HuH-7 (cell line): ENCODE measurements at places on chromosomes 5 and 9.

GRCh38 chr5:175059687-175060211 lies 335.4 kb downstream of the MSX2 start:
- no peak for DNase-seq

- no peak for DNase-seq
These were observed 122.6 kb downstream of the SAXO1 start for GRCh38 chr9:18910435-18910834.

DNA sequence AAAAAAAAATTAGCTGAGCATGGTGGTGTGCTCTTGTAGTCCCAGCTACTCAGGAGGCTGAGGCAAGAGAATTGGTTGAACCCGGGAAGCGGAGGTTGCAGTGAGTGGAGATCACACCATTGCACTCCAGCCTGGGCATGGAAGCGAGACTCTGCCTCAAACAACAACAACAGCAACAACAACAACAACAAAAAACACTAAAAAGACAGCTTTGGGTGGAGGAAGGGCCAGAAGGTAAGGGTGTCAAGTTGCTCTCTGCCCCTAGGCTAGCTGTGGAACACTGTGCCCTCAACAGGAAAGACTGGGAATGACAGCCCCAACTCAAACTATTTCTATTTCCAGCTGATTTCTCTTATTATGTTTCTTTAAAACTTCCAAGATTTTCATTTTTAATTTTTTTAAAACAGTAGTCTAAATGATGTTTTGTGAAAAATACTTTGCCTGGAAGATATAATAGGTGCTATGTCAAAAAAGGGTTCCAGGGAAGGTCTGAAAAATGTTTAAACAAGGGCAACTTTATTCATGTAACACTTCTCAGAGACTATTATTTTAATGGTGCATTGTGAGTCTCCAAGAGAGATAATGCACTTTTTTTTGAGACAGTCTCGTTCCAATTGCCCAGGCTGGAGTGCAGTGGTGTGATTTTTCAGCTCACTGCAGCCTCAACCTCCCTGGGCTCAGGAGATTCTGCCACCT lies 29.9 kb downstream of the CLINT1 start:
- DNase-seq = peak; percentile 18

DNA sequence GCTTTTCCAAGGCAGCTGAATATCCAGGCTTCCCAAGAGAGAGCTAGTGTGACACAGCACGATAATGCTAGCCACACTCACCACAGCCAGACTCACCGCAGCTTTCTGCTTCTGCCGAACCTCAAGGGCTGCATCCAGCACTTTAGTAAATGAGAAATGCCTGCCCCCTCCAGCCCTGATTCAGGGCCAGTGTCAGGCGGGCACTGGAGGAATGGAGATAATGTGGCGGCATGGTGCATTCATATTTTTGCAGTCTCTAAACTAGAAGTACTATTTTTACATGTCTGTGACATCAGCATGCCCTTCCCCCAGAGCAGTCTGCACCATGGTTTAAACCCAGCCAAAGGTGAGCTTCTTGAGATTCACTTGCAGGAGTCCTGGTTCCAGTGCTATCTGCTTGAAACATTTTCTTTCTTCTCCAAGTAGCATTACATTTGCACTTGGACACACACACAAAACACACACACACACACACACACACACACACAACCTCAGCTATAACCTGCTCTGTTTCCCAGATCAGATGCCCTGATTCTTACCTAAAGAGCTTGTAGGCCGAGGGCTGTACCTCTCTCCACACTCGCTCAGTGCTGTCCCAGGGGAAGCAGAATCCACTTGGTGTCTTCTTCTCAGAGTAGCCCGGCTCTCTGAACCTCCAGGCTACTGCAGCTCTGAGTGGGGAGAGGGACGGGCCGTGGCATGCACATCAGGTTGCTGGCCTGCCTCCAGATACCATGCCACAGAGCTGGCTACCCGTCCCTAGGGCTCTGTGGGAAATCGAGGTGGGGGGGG lies at the start of gene FGF1:
TSS of gene FGF1 (minus strand) at position 673 of the 792 bp plus-strand sequence. CDS start 71,963 bp downstream, outside the sequence.
- no peak for DNase-seq

GRCh38 chr5:125401724-125402622 lies 655.5 kb upstream of the ZNF608 start:
- DNase-seq = no peak

DNA sequence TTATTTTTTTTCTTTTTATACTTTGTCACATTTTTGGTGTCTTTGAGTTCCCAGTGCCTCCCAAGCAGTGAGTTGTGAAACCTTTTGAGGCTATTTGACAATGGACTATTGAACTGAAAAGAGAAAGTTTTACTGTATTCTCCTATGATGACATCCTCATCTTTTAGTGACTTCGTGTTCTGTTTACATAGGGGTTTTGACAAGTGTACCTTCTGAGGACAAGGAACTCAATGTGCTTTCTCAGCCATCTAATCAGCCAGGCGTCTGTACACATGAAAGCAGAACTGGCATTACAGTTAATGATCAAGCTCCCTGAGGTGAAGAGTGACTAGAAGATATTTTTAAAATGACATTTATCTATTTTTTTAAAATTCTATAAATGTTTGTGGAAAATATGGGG lies 175.5 kb downstream of the ANXA1 start:
- DNase-seq = no peak

- DNase-seq = no peak
These were observed 10.1 kb upstream of the RNF183 start for GRCh38 chr9:113313261-113313660.

GRCh38 chr5:105952875-105953274 lies 1717.9 kb downstream of the EFNA5 start:
- DNase-seq = no peak

DNA sequence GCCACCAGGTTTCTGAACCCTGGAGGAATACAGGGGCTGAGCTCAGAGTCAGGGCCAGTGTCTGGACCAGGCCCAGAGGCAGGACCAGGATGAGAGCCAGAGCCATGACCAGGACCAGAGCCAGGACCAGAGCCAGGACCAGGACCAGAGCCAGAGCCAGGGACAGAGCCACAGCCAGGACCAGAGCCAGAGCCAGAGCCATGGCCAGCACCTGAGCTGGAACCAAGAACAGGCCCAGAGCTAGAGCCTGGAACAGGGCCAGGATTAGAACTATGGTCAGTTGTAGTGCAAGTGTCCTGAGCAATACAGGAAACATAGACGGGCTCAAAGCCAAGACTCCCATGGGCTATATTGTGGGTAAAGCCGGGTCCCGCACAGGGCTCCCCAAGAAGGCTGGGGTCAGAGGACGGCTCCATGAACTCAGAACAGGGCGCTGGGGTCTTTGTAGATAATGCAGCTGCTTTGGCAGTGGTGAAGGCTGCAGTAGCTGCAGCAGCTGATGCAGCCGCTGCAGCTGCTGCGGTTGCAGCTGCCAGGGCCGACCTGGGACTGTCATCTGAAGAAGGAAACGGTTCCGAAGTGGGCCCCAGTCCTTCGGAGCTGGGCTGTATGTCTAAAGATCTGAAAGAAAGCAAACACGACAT lies 559 bp downstream of the SPAG8 start:
- DNase-seq = no peak

- no peak for DNase-seq
These were observed 2.5 kb downstream of the KDM3B start for GRCh38 chr5:138354926-138355378.

DNA sequence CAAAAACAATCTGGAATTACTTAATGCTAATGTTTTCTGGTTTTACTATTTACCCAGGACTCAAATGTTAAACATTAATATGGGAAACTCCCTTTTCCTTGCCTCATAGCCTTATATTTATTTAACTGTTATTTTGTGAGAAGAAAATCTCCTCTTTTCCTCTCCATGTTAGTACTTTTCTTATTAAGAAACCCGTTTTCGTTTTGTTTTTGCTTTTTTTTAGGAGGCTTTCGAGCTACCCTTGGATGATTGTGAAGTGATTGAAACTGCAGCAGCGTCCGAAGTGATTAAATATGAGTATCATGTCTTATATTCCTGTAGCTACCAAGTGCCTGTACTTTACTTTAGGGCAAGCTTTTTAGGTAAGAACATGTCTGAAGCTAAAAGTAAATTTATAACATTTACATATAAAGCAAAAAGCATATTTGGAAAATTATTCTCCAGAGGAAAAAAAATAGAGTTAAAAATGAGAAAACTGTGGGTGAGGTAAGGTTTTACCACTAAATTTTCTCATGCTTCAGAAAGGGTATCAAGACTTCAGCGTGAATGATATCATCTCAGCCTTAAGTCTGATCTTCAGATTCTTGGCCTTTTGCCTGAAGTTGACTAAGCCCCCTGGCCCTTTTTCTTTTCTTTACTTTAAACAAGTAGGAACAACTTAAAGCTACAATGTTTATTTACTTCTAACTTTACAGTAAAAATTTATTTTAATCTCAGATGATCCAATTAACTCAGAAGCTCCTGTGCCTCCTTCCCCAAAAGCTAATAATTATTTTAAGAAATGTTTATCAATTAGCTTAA lies 113.8 kb downstream of the RPS23 start:
- DNase-seq = no peak

DNA sequence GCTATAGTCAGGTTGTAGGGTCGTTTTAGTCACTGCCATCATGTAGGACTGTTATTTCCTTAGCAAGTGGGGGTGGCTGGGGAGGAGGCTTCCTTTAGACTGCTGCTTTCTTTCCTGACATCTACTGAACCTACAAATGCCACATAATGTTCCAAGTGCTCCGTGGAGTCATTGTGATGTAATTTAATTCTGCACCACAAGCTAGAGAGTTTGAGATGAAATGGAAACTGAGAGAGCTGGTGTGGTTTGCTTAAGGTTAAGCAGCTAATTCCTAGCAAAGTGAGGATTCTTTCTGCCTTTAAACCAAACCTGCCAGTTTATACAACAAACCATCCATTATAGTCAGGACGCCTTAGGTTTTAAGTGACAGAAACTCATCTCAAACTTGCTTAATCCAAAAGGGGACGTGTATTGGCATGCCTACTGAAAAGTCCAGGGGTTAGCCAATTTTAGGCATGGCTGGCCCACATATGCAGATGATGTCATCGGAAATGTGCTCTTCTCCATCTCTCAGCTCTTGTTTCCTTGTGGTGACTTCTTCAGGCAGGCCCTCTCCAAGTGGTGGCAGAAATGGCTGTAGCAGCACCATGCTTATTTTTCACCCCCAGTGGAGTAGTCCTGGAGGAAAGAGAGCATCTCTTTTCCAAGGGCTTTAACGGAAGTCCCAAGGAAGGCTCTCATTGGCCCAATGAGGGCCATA lies 30.5 kb downstream of the ZNF618 start:
- DNase-seq = no peak

DNA sequence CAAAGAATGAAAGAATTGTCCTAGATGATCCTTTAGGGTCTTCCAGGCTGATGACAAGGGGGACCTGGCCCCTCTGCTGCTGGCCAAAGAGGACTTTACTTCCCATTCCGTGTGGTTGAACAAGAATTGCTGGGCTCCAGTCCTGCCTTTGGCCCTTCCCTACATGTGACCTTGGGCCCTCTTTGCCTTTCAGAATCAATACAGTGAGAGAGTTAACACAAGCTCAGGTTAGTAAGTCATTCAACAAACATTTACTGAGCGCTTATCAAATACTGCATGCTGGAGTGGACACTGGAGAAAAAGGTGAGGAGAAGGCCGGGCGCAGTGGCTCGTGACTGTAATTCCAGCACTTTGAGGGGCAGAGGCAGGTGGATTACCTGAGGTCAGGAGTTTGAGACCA lies 113.1 kb downstream of the C9orf50 start:
- DNase-seq = no peak

DNA sequence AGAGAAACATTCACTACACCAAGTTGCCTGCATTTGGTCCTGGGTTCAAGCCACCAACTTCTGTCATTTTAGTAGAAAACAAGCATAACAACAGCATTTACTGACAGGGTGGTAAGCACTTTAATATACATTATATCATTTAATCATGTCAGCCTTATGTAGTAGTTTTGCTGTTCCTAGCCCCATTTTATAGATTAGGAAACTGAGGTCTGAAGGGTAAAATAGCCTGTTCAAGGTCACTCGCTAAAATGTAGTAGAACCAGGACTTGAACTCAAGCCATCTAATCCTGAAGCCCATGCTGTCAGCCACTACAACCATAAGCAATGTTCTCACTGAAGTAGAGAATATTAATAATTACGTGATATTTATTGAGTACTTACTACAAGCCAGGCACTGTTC lies 59.7 kb upstream of the TRIM32 start:
- DNase-seq = no peak

- DNase-seq = no peak
These were observed 60.8 kb downstream of the WDR41 start for GRCh38 chr5:77431286-77431685.

GRCh38 chr9:89008055-89008743 lies 16.9 kb downstream of the S1PR3 start:
- no peak for DNase-seq

- peak; percentile 6 for DNase-seq
These were observed 423.0 kb downstream of the DIRAS2 start for GRCh38 chr9:90219548-90220118.

DNA sequence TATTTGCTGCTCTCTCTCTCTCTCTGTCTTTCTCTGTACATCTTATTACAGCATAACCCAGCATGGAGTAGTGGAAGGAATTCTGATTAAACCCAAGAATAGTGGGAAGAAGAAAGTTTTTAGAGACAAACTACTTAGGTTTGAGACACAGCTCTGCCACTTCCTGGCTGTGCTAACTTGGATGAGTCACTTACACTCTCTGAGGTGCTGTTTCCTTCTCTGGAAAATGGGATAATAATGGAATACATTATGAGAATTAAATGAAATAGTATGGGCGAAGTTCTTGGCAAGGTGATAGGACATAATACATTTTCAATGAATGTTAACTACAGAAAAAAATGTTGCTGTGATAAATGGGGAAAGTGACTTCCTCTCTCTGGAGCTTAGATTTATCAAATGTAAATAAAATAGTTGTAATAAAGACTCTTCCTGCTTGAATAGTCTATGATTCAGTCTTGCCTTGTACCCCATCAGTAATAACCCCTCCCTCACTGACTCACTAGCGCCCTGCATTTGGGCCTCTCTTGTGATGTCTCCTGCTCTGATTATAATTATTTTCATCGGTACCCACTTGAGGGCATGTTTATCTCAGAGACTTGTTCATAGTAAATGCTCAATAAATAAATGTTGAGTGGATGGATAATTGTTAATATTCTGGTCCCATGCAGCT lies 27.6 kb downstream of the KIF4B start:
- DNase-seq = no peak

DNA sequence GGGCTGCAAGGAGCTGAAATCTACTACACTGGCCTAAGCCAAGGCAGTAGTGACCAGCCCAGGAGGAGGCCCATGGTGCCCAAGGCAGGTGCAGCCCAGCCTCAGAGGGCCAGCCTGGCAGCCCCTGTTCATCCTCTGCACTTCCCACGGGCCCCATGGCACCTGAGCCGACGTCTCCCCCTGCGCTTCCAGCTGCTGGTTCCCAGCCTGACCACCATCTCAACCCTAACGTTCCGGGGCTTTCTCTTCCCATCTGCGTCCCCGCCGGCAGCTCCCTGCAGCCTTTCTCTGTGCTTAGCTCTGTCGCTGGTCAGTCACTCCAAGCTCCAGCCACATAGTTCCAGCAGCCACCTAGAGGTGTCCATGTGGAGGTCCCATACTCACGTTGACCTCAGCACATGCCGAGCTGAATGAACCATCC lies 105.5 kb upstream of the LMX1B start:
- DNase-seq = no peak

DNA sequence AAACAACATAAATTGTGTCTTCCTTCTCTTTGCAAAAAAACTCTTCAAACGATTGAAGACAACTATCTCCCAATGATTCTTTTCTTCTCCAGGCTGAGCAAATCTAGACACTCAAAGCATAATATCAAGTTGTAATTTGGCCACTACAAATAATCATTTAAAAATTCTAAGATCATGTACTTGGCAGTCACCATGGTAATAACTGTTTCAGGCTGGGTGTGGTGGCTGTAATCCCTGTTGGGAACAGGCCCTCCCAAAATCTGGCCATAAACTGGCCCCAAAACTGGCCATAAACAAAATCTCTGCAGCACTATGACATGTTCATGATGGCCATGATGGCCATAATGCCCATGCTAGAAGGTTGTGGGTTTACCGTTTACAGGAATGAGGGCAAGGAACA lies 52.0 kb downstream of the PJA2 start:
- no peak for DNase-seq
